ENCODE measurements at places on chromosomes 1 and 21.

DNA sequence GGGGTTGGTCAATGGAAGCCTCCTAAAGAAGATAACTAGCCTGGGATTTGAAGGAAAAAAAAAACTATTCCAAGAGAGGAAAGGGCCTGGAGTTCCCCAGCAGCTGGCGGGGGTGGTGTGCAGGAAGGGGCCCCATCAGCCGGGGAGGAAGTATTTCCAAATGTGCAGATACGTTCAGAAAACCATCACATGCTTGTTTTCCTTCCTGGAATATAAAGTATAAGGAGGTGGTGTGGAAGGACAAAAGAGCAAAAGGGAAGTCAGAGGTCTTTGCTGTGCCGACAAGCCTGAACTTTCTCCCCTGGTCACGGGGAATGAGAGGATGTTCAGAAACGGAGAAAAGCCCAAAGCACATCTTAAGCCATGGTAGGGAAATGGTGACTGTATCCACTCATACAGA, 72.0 kb upstream of the BACE2 start:
- DNase-seq = no peak

GRCh38 chr1:66271904-66272254, 262.1 kb upstream of the SGIP1 start:
- DNase-seq = no peak

DNA sequence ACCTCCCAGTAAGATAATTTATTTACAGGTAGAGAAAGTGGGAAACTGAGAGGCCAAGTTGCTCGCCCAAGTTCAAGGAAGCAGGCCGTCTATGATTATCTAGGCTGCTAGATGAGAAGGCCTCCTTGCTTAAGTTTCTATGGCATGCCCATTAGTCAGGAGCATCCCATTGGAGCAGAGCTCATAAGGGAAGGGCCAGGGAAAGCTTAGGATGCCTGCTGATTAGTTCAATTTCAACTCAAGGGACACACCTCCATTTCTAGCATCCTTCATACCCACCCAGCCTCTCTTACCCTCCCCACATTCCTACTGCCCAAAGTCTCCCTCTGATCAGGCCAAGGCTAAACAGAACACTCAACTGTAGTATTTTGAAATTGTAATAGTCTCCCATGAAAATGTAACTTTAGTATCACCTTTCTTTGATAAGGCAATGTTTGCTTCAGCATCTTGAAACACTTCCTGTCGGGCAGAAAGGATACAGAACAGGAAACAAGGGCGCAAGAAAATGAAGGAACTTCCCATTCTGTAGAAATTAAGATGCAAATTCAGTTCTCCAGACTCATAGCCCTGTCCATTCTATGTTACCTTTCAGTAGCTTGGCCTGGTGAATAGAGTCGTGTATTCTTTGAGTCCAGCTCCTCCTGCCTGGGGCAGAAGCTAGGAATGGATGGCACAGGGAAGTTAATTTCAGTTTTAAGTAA, 46.3 kb upstream of the TARBP1 start:
- DNase-seq = no peak

DNA sequence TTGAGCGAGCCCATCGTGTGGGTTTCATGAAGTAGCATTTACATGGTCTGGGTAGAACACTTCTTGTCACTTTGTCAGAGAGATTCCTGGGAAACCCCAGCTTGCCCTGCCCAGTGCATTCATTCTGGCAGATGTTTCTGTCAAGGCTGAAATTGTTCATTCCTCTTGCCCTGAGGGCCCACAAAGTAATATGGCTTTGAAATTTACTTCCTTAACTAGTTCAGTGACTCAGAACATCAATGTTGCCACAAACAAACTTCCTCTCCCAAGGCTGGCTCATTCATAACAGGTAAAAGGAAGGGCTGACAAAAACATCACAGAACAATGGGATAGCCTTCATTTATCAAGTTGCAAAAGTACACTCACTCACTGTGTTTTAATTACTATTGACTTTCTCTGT, 5.0 kb upstream of the KIAA0040 start:
- DNase-seq = peak; percentile 10

GRCh38 chr1:90394247-90394646, 322.9 kb downstream of the BARHL2 start:
- DNase-seq = no peak

DNA sequence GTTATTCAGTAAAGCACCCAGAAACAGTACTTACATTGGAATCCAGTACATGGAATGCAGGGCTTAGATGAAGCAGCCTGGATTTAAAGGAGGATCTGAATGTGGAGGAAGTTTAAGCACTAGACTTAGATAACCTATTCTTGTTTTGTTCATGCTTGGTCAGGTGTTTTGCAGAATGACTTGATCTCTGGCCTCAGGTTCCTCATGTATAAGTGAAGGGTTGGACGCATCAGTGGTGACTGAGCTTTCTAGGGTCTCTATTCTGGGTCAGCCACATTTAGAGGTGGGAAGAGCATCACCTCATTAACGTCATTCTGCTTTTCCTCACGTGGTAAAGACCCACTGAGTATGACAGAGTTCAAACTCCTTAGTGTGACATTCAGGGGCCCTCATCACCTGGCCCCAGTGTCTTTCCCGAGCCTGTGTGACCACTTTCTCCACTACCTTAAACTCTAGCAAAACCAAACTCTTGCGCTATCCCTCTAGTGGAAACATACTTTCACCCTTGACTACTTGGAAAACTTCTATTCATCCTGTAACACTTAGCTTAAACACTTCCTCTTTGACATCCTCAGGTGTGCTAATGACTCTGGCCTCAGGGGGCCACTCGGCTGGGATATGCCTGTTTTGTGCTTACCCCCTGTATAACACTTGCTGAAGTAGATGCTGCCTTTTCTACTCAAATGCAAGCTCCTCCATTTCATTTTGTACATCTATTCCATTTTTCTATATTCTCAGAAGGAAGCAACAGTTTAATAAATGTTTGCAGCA, 871 bp upstream of the ERICH3 start:
- no peak for DNase-seq

- peak; percentile 80 for DNase-seq
These were observed at the start of gene S100A5 for GRCh38 chr1:153540394-153541361. S100A5 (minus strand) TSS chr1:153540934; CDS start chr1:153540191, 743 bp downstream.

- DNase-seq = no peak
These were observed 329.5 kb downstream of the NPHP4 start for GRCh38 chr1:5662744-5663126.

- no peak for DNase-seq
These were observed 53.3 kb downstream of the ERO1B start for GRCh38 chr1:236228411-236228810.

DNA sequence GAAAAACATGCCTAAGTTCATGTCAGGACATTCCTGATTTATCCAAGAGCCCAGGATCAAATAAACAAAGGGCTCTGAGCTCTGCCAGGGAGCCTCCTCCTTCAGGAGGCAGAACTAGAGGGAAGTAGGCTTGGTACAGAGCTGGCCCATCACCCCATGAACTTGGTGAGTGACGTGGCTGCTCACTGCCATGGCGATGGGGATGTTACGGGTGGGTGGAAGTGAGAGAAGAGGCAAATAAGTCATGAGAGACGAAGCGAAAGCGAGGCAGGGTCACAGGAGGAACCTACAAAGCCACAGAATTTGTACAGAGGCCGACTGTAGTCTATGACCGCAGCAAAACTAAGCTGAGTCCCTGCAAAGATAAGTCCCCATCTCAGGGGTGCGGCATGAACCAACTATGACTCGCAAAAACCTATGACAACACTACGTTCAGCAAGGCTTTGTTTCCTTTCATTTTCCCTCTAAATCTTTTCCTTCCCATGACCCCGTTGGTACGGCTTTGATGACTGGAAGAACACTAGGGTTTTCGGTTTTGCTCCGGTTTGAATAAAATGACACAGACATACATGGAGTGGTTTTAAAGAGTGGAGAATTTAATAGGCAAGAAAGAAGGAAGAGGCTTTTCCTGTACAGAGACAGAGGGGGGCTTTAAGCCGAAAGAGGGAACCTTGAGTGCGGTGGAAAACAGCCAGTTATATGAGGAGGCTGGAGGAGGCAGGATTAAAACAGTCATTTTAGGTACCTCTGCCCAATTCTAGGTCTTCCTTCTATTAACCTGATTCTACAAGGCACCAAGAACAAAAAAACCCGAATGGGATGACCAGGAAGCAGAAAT, 74.1 kb downstream of the CD46 start:
- DNase-seq = peak; percentile 85

- no peak for DNase-seq
These were observed 3.5 kb downstream of the NIPAL3 start for GRCh38 chr1:24418898-24419628.

DNA sequence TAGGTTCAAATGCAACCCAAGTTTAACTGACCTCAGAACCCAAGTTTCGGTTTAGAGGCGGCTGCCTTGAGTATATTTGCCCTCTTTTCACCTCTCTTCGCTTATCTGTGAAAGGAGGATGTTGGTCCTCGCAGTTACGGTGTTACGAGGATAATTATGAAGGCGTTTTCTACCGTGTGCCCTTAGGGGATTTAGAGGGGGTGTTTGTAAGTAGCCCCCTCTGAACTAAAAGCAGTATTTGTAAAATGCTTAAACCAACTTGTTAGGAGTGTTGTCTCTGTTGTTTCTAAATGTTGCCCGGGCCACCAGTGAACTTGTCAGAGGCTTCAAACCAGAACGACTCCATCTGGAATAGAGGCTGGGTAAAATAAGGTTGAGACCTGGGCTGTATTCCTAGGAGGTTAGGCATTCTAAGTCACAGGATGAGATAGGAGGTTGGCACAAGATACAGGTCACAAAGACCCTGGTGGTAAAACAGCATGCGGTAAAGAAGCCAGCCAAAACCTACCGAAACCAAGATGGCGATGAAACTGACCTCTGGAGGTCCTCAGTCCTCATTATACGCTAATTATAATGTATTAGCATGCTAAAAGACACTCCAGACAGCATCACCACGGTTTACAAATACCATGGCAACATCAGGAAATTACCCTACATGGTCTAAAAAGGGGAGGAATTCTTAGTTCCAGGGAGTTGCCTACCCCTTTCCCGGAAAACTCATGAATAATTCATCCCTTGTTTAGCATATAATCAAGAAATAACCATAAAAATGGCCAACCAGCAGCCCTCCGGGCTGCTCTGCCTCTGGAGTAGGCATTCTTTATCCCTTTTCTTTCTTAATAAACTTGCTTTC, 1.0 kb upstream of the PSRC1 start:
- DNase-seq = peak; percentile 12

GRCh38 chr1:180805316-180805715, 107.4 kb upstream of the KIAA1614 start:
- no peak for DNase-seq

DNA sequence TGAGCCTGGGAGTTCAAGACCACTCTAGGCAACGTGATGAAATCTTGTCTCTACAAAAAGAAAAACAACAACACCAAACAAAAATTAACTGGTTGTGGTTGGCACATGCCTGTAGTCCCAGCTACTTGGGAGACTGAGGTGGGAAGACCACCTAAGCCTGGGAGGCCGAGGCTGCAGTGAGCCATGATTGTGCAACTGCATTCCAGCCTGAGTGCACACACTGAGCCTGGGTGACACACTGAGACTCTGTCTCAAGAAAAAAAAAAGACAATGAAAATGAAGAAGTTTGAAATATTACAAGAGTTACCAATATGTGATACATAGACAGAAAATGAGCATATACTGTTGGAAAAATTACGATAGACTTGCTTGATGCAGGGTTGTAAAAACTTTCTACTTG, 31.9 kb downstream of the PDC start:
- no peak for DNase-seq

DNA sequence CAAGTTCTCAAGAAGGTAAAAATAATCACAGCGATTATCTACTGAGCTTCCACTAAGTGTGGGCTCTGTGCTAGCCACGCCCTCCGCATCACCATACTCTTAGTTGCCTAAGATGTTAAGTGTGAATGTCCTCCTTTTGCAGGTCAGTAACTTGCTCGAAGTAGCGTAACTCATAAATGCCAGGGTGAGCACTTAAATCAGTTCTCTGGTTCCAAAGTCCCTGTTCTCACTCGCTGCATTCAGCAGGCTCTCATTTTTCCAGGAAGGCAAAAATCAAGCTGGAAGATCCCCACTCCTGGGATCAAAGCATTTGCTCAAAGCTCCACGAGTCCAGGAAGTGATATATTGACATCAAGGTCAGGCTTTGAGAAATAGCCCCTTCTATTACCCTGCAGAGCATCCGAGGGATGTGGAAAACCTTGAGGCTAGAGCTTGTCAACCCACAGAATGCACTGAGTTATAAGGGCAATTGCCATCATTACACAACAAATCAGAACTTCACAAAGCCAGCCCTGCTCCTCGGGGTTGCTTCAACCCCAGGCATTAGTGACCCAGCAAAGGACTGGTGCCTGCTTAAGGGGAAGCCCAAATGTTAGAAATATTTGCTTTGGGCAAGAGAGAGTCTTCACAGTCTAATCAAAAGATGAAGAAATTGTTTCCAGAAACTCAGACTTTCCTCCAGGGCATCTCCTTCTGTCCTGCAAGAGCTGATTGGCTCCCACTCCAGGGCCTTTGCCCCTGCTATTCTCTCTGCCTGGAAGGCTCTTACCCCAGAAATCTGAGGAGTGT, 19.5 kb downstream of the SLC30A1 start:
- no peak for DNase-seq

- DNase-seq = peak; percentile 45
These were observed 5.7 kb downstream of the GJB3 start for GRCh38 chr1:34786521-34787325.

GRCh38 chr1:79197421-79197820, 190.9 kb upstream of the ADGRL4 start:
- no peak for DNase-seq

DNA sequence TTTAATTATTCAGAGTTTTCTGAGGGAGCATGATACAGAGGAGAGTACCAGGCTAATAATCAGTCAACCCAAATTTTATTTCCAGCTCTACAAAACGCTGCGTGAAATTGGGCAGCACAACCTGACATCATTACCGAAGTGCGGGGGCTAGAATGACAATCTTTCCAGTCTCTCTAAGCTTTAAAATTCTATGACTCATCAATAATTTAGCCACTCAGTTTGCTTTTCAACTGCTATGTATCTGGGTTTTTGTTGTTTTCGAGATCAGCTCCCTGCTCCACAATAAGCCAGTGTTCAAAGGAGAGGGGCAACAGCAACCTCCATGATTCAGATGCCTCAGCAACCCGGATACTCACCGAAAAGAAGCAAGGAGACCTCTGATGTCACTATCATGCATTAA, 13.9 kb downstream of the SORT1 start:
- DNase-seq = no peak

- no peak for DNase-seq
These were observed 14.2 kb downstream of the RHOC start for GRCh38 chr1:112692681-112693080.
